ENCODE measurements at places on chromosomes 3 and 15.

DNA sequence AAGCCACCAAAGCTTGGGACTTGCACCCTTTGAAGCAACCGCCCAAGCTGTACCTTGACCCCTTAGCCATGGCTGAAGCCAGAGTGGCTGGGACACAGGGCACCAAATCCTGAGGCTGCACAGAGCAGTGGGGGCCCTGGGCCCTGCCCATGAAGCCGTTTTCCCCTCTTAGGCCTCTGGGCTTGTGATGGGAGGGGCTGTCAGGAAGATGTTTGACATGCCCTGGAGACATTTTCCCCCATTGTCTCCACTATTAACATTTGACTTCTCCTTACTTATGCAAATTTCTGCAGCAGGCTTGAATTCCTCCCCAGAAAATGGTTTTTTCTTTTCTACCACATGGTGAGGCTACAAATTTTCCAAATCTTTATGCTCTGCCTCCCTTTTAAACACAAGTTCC, 522.2 kb downstream of the EDEM1 start:
- DNase-seq = no peak

GRCh38 chr3:14358426-14359211, 43.8 kb upstream of the SLC6A6 start:
- DNase-seq = no peak

DNA sequence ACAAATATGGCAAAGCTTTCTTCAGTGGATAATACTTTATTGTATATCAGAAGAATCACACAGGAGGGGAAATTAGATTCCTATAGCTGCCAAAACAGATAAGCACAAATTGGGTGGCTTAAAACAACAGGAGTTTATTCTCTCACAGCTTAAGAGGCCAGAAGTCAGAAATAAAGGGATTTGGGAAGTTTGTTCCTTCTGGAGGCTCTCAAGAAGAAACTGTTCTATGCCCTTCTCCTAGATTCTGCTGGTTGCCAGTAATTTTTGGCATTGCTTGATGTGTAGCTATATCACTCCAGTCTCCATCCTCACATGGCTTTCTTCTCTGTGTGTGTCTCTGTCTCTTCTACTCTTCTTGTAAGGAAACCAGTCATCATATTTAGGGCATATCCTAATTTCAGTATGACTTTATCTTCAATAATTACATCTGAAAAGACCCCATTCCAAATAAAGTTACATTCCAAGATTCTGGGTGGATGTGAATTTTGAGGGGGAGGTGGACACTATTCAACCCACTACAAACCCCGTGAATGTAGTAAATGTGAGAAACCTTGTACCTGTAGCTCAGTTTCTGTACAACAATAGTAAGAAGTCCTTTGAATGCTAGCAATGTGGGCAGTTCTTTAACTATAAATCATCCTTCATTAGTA, 22.2 kb upstream of the WNT7A start:
- DNase-seq = no peak

- no peak for DNase-seq
Observed at GRCh38 chr3:143720381-143720780, 127.9 kb downstream of the SLC9A9 start.

- DNase-seq = no peak
Observed at GRCh38 chr3:101722394-101723173, 1.8 kb upstream of the CEP97 start.

DNA sequence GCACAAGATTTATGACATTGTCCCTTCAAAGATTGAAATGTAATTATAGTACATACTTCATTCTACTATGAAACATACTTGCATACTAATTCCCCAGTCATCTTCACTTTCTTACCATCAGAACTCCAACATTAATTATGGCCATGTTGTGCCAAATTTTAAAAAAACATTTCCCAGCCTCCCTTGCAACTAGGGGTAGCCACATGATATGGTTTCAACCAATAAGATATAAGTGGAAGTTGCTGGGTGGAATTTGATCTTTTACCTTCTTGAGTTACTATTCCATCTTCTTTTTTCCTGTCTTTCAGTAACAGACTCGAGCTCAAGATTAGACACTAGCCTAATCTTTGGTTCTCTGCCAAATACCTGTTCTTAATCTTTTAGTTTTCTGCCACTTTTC, 25.6 kb upstream of the UBE3A start:
- no peak for DNase-seq

- no peak for DNase-seq
Observed at GRCh38 chr15:58330741-58331559, 100.8 kb upstream of the LIPC start.

DNA sequence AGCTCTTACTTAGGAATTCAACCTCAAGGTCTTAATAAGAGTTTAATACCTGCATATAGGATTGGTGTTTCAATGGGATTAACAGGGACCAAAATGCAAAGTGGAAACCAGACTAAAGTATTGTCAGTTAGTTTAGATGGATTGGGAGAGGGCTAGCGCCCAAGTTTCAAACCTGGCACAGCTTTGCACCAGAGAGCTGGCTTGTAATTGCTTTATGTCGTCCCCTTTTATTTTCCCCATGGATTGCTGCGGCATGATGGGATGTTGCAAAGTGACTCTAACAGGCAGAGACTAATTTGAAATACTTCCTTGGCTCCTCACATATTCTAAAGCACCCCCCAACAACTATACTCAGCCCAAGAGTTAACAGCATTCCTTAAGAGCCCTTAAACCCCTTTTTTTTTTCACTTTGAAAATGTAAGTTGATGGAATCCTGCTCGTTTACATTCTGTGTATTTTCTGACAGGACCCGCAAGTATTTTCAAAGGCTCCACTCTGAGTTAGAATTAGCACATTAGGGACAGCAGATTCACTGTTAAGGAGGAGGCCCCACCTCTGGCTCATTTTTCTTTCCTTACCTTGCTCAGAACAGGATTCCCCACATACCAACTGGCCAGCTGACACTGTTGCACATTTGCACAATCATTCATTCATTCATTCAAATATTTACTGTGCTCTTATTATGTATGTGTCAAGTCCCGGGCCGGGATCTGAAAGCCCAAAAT, 214.2 kb downstream of the ERC2 start:
- no peak for DNase-seq

DNA sequence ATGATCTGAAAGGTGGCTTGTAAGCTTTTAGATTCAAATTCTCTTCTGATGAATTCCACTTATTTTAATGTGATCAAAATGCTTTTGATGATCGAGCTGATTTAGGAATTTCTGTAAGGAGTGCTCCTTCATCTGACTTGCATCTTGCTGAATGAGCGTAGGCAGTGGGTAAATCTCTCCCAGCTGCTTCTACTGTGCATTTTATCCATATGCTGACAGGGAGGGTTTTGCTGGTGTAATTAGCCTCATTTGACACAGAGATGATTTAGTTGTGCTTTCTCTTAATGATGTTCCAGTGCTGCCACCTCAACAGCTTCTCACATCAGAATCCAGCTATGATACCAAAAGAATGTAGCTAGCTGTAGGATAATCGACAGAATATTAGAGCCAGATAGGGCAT, 3.8 kb upstream of the LMOD3 start:
- DNase-seq = no peak

- DNase-seq = no peak
Observed at GRCh38 chr15:33837294-33837693, 131.0 kb upstream of the CHRM5 start.

DNA sequence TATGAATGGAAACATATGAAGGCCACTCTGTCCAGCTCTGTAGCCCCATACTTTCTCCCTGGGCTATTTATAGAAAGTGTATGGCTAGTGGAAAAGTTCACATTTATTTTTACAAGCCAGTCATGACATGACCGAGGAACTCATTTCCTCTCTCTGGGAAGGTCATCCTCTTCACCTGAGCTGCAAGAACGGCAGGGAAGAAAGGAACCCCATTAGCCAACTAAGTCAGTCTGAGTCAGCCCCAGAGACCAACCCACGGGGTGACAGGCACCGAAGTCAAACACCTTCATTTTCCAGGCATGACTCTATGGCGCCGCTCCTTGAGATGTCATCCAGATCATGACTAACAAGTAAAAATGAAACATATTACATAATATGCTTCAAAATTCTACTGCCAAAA, 4.8 kb downstream of the PAQR9 start:
- no peak for DNase-seq

DNA sequence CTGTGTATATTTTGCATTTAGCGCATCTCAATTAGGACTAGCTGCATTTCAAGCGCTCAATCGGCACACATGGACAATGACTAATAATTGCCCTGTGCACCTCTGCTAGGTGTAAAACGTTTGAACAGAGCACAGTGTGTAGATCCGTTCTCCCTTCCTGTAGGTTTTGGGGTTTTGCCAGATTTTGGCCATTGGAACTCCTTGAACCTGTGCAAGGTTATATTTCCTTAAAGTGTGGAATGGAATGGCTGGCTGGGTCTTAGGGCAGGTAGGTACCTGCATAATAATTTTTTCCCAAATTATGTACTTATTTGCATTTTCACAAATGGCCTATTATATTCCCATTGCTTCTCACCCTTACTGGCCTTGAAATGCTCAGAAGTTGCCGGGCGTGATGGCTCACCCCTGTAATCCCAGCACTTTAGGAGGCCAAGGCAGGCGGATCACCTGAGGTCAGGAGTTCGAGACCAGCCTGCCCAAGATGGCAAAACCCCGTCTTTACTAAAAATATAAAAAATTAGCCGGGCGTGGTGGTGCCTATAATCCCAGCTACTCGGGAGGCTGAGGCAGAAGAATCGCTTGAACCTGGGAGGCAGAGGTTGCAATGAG, 777 bp downstream of the RNU5B-1 start:
- DNase-seq = no peak

GRCh38 chr15:85718271-85718971, 76.3 kb downstream of the KLHL25 start:
- no peak for DNase-seq

GRCh38 chr3:73719413-73719851, 94.7 kb upstream of the PDZRN3 start:
- DNase-seq = no peak

DNA sequence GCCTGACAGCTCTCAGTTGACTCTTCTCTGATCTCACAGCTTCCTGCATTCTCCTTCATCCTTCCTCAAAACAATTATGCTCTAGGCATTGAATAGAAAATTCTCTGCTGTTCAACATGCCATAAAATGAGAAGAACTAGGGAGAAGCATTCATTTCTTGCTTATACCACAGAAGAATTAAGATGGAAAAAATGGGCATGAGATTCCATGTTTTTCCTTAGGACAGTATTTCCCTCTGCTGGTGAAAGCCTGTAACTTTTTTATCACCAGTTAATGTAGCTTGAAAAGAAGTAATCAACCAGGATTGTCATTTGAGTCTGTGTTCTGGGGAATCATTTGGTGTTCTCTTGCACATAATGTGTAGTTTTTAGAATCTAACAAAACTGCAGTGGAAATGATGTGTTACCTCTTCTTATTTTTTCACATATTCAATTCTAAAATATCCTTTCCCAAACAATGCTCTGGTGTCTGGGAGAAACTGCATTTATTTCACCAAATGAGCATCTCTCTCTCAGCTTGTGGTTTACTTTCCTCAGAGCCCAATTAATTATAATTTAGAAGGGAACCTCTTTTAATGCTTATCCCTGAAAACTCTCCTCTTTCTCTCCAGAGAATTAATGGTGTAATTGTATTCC, 92.8 kb upstream of the DCBLD2 start:
- no peak for DNase-seq

DNA sequence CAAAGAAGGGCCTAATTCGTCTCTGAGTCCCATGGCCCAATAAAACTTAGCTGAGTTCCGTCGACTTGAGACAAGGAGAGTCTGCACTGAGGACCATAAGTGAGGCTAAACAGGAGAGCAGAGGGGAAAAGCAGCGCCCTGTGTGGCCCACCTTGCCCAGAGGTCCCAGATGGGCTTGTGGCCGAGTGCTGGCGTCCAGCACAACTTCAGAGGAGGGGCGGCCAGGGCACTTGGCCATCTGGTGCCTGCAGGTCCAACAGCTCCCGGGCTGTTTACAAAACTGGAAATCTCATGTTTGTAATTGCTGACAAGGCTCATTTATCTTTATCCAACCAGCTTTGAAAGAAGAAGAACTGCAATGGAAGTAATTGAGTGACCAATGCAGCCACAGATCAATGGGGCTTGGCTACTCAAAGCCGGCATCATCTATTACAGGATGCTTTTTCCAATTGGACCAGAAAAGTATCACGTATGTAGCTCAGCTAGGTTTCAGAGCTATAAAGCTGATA, 306.3 kb downstream of the OCA2 start:
- no peak for DNase-seq

- DNase-seq = no peak
Observed at GRCh38 chr3:54631516-54632325, 296.1 kb downstream of the LRTM1 start.

DNA sequence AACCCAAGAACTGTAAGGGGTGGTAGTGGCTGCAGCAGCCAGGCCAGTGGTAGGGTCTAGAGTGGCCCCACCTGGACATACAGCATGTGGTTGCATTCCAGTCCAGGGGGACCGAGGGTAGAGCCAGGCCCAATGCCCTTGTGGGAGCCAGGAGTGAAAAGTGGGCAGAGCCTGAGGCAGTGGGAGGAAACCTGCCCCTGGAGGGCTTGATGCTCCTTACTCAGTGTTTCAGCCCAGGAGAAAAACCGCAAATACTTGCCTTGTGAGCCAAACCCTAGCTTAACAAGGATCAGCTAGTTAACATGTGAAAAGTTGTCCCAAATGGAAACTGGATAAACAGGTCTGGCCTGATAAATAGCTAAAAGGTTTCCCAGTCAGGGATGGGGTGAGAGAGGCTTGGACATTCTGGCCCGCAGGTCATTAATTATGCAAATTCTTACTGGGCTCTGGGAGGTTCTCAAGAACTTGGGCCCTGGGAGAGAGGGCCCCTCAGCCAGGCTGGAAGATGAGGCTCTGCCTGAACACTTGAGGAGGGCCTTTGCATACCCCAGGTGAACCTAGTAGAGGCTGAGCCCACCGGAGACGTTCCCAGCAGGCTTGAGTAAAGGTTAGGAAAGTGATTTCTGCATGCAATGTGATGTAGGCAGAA, 222.1 kb downstream of the THSD4 start:
- DNase-seq = no peak

- no peak for DNase-seq
Observed at GRCh38 chr3:179016979-179017670, 54.5 kb downstream of the ZMAT3 start.

GRCh38 chr3:156985711-156986110, 159.6 kb downstream of the LEKR1 start:
- DNase-seq = no peak

DNA sequence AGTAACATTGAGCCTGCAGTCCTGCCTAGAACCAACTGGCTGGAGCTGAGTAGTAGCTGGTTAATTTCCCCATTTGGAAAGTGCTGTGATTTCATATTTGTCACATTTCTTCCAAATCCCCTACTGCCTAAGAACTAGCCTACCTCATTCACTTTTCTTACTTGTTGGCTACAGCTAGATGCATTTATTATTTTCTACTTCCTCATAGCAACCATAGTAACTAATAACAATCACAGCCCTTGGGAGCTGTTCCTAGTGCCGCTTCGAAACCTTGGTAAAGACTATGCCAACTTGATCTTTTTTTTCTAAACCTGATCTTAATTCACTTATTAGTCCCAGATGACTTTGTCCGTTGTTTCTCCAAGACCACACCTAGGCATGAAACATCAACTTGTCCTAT, 240.3 kb downstream of the FGF12 start:
- DNase-seq = no peak

All from stimulated activated CD8-positive, alpha-beta memory T cell treated with anti-CD3 and anti-CD28 coated beads, Interleukin-4, amount 100 ng/mL, for 1 hour (primary cell).